Activated CD4-positive, alpha-beta T cell treated with anti-CD3 and anti-CD28 coated beads, Interleukin-2, Interleukin-4, amounts not matched to agents 100 ng/mL and 50 ng/mL, durations not matched to agents 16 hours and 8 hours (primary cell): ENCODE measurements at places on chromosomes 3 and 15.

GRCh38 chr3:172101107-172101506 is 61.7 kb downstream of the FNDC3B start:
- DNase-seq, result no peak

DNA sequence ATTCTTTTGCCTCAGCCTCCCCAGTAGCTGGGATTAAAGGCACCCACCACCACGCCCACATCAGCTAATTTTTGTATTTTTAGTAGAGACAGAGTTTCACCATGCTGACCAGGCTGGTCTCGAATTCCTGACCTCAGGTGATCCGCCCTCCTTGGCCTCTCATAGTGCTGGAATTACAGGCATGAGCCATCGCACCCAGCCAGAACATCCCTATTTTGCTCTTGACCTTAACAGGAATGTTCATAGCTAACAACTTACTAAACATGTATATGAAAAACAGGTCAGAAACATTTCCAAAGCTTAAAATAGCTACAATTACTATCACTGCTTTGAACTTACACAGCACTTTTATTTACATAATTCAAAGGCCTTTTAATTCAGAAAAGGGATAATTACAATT is 33.7 kb downstream of the UQCC5 start:
- DNase-seq, result no peak

DNA sequence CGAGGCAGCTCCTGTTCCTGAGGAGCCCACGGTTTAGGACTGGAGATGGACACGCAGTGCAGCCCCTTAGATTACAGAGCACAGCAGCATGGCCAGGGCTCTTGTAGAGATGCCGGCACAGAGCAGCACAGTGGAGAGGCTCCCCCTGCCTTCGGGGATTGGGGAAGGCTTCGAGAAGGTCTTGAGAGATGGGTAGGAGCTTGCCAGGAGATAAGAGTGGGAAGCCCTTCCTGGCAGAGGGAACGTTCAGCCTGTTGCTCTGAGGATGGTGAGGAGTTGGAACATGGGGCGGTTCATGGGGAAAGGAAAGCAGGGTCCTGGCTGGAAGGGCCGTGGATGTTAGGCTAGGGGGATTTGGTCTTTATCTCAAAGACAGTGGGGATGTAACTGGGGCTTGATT is 10.0 kb downstream of the EPB42 start:
- no peak for DNase-seq

- DNase-seq, result peak; percentile 44
These were observed 125.1 kb downstream of the SHQ1 start for GRCh38 chr3:72722930-72723726.

- no peak for DNase-seq
These were observed 278.7 kb upstream of the SATB1 start for GRCh38 chr3:18703798-18704197.

- DNase-seq, result no peak
These were observed 207.8 kb upstream of the MCTP2 start for GRCh38 chr15:94023531-94023930.

DNA sequence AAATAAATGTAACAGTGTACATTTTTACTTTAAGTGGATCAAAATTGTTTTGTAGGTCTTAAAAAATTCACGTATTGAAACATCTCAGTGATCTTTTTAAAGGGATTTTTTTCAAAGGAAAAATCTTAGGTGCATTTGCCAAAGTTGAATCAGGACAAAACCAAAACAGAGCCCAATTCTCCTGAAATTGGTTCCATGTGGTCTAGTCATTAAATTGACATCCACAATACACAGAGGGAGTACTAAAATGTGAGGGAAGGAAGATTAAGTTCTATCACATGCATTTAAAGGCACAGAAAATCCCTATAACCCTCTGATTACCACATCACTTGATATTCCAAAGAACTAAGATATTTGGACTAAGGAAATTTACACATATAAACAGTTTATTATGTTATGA is 39.3 kb upstream of the HDC start:
- no peak for DNase-seq

DNA sequence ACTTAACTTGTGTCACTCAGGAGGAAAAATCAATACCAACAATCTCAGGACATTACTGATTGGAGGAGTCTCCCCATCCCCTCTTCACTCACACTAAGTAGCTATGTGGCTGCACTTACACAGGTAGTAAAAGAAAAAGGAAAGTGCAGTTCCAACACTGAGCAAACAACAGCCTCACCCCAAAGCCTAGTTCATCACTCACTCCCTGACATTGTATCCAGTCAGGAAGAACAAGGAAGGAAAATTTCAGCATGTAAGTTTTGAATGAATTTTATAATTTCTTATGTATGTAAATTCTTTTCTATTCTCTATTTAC is 273.4 kb downstream of the IGSF11 start:
- no peak for DNase-seq

GRCh38 chr15:40080847-40081246 is 27.8 kb downstream of the BMF start:
- no peak for DNase-seq
